ENCODE measurements at places on chromosomes 6 and 20.

- no peak for DNase-seq
Measured at GRCh38 chr20:326645-327185, 1.4 kb downstream of the SOX12 start.

DNA sequence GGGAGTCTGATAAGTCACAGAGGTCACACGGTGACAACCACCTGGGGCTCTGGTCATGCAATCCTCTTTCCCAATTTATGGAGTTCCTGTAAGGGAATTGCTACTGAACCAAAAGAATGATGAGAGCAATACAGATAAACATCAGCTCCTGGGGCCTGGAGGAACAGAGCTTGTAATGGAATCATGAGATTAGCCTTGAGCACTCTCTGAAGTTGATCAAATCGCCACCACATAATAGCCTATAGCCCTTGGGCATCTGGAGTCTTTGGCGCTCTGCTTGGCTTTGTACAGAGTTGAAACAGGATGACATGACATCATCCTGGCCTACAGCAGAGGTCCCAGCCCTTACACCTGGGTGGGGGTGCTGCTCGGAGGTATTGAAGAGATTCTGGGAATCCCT is 154.3 kb upstream of the DTNBP1 start:
- no peak for DNase-seq

GRCh38 chr20:12914804-12915203 is 94.0 kb upstream of the SPTLC3 start:
- DNase-seq: no peak

DNA sequence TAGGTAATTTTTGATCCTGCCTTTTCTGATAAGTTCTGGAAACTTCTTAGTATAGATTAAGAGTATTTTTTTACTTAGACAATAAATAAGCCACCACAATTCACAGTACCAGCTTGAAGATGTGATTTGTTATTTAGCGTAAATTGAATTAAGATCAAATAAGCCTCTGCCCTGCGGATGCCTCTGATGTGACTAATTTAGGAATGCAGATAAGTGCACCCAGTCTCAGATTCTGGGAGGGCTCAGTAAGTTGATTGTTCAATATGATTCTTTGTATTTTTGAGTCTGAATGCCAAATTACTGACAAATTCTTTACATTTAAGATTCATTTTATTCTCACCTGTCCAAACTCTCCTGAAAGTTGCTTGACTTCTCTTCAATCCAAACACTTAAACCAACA is 147.5 kb downstream of the THBS2 start:
- no peak for DNase-seq

DNA sequence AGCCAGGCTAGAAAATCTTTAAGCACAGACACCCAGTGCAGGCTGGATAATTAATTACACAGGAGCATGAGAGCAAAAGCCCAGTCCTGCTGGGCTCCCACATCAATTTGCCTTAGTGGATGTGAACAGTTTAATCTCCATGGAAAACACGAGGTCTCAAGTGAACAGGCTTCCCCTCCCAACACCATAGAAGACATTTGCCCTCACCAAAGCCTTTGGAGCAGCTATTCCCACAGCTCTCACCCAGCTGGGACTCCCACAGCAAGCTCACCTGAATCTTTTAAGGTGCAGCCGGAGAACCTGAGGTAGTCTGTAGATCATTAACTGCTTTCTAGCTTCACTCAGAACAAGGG is 12.0 kb downstream of the TOMM6 start:
- DNase-seq: no peak

DNA sequence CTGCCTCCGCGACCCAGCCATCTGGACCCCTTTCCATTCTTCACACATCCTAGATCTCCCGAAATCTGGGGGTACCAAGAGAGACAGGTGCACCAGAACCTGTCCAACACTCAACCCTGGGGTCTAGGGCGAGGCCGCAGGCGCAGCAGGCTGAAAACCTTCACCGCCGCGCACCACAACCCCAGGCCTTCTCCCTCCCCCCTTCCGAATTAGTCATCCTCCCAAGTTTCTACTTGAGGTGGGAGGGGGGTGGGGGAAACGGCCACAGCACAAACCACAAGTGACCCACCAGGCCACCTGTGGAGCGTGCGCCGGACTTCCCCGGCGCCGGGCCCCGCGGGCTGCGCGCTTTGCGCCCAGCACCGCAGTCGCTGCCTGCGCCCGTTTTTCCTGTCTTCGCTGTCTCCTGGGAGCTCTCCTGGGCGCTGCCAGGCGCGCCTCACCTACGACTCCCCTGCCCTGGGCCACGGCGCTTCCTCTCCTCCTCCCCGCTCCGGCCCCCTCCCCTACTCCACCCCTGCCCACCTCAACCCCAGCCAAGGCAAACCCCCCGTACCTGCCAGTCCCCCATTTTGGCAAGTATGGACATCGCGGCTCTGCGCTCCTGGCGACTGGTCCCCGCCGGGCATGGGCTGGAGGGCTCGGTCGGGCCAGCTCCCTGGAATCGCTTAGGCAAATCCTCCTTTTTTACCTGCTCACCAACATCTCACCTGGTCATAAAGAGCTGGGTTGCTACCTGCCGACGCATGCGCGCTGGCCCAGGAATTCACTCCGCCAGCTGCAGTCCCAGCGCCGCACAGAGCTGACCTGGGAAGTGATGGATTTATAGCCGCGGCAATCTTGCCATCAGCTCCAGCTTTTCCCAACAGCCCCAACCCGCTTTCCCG is 4.2 kb upstream of the TFAP2A start:
- DNase-seq: no peak

- no peak for DNase-seq
Measured at GRCh38 chr20:5168651-5169396, 42.0 kb downstream of the CDS2 start.

DNA sequence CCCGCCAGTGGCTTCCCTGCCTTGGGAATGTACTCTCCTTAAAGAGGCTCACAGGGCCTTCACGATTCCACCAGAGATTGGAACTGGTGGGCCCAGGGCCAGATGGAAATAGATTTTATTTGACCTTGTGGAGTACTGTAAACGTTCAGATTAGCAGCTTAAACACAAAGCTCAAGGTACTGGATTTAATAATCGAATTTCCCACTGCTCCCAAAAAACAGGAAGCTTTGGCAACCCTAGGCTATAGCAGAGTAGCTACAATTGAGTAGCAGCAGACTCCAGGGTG is 7.3 kb downstream of the SDCBP2 start:
- no peak for DNase-seq

DNA sequence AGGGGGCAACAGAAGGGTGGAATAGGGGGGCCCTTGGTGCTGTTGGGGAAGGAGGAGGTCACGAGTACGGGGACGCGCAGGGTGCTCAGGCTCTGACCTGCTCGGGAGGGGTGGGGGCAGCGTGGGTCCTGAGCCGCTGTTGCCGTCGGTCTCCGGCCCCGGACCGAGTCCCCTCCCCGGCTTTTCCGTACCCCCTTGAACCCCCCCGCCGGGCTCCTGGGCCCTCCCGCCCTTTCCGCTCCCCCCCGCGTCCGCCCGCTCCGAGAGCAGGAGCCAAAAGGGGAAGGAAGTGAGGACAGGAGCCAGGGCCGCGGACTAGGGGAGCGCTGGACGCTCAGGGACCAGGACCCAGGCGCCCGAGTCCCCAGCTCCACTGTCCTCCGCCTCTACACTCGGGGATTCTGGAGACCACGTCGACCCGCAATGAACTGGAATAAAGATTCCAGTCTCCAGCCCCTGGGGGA is at the start of gene RGL2:
Gene RGL2, minus strand, starts transcription at position 170 of the 464 bp plus-strand sequence. CDS start 332 bp downstream, outside the sequence.
- DNase-seq: peak; percentile 82

DNA sequence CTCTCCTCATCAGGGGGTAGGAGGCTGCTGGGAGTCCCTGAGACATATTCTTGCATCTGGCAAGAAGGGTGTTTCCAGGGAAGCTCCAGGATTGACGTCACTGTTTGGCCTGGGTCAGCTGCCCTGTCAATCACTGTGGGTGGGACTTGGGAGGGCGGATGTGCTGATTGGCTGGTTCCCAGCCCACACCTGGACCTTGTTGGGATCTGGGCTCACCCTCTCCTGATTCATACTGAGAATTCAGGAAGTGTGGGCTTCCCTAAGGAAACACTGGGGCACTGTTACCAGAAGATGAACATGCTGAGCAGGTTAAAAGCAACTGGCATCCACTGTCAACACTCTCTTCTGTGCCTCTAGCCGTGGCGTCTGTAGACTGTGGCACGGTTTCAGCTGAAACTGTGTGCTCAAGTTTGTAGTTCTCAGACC is 36.5 kb downstream of the CDH26 start:
- DNase-seq: no peak

GRCh38 chr6:62541502-62541901 is 255.5 kb upstream of the KHDRBS2 start:
- no peak for DNase-seq

DNA sequence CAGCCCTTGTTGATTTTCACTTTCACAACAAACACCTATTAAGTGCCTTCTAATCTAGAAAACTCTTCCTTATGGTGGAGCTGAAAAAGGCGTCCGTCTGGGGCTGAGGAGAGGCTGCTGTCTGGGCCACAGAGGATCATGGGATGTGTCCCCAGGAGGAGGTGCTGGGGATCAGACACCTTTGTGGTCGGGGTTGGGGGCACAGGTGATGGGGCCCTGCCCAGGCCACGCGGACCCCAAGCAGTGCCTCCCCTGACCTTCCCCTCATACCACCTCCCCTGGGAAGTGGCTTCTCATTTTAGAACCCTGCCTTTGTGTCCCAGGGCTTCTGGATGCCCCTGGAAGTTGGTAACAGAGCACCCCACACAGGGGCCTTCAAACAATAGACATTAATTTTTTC is 41.1 kb downstream of the SUN5 start:
- no peak for DNase-seq

- no peak for DNase-seq
Measured at GRCh38 chr6:118748311-118749062, 97.1 kb upstream of the CEP85L start.

- DNase-seq: peak; percentile 47
Measured at GRCh38 chr6:34586327-34587040, 30.4 kb upstream of the SPDEF start.

DNA sequence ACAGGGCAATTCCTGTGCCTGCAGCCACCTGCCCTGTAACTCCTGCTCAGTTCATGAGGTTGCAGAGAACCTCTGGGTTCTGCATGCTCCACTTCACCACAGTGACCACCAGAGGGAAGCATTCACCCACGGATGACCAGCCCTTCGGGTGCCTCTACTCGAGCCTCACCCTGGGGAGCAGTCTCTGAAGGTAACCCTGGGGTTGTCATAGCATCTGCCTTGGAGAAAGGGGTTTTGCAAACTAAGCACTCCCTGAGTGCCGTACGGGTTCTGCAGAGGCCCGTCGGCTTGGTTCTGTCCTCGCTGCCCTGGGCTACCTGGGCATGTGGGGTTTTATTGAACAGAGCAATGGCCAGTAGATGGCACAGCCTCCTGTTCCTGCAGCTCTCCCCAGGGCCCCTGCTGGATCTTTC is 10.2 kb upstream of the CST5 start:
- DNase-seq: no peak

DNA sequence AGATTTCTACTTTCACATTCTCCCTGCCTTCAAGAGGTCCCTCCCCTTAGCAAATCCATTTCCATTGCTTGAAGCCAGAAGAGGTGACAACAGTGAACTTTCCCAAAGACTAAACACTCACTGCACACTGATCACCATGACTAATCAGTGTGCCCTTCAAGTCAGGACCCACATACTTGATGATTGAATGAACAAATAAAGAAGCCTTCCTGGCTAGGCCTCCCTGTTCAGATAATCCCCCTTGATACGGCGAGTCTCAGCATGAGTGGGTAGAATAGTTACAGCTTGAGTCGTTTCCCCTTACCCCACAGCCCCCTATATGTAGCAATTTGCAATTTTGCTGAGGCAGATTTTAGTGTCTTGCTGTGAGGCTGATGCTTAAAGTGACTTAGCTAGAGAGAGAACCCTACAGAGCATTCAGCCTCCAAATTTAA is 102.2 kb downstream of the UNC5CL start:
- no peak for DNase-seq

GRCh38 chr6:17945111-17945510 is 42.3 kb downstream of the KIF13A start:
- no peak for DNase-seq

DNA sequence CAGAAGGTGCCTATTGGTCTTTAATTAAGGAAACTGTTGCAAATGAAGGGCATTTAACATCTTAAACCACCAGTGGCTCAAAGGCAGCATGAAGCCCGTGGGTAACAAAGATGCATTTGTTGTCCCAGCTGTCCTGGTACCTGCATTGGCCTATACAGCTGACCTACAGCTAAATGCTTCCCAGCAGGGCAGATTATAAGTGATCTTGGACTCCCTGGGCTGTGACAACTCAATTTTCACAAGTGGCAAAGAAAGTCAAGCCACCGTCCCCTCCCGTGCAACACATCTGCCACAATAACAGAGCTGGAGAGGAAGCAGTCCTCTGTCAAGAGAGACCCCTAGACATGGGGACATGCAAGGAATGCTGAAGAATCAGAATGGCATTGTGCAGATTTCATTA is 31.5 kb upstream of the EDN3 start:
- DNase-seq: no peak

GRCh38 chr6:110620065-110620464 is 143.7 kb upstream of the SLC22A16 start:
- no peak for DNase-seq

DNA sequence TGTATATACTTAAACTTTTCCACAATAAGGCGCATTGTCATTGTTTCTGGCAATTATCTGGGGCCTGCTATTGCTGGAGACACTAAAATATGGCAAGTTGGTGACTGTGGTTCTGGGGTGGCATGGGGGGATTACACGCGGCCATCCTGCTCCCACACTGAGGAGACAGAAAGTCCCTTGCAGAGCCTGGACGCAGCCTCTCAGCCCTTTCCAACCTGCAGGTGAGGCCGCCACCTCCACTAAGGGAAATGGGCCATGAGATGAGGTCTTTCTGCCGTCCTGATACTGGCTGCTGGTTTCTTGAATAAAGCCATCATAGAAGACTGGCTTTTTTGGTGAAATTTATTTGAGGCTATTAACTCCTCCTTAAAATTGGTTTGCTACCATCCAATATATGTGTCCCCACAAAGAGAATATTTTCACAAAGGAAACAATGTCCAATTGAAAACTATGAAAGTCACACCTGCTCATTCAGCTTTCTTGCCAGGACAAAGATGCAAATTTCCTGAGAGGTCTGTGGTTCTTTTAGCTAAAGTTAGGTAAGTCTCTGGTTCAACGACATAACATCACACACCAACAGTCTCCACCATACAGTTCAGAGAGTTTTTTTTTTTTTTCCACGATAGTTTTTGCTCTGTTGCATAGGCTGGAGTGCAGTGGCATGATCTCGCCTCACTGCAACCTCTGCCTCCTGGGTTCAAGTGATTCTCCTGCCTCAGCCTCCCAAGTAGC is 13.0 kb downstream of the TXNDC5 start:
- no peak for DNase-seq

DNA sequence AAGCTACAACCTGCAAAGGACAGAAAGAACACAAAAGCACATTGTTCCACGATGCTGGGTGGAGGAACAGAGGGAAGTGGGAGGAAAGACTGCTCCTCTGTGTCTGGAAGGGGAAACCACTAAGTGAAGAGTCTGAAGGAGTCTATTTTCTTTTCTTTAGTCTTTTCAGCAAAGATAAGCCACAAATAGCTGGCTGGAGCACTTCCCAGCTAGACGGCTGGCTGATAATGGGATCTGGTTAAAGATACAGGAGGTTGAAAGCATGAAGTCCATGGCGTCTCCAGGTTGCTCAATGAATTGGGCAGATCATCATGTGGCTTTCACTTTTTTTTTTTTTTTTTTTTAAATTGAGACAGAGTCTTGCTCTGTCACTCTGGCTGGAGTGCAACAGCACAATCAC is 154.0 kb upstream of the KCNG1 start:
- no peak for DNase-seq

- no peak for DNase-seq
Measured at GRCh38 chr6:136783495-136784270, 8.6 kb downstream of the MAP3K5 start.

- no peak for DNase-seq
Measured at GRCh38 chr6:163839296-163839695, 424.8 kb downstream of the QKI start.

All from natural killer cell treated with Interleukin-12 subunit alpha and Interleukin-12 subunit beta and Interleukin-15 and Interleukin-18, amount 100 ng/mL, for 72 hours (primary cell).